ENCODE measurements at places on chromosomes 11 and 22.
A peak's percentile ranks its signal among the peaks of the same experiment; 100 is the strongest.

- DNase-seq: no peak
These were observed 64.9 kb downstream of the SVIP start for GRCh38 chr11:22764735-22765134.

DNA sequence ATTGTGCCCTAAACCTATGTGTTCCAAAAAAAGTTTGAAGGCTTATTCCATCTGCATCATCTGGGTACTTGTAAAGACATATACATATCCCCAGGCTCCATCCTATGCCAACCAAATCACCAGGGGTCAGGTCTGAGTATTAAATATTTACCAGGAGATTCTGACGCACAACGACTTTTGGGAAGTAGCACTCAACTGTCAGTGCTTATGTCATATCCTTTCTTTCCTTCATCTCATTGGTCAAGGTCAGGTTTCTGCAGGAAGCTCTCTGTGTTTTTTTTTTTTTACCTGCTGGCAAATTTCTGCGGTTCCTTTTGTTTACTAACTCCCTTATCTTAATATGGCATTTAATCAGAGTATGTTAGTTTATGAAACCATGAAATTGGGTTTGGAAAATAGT is 22.5 kb upstream of the CYP2R1 start:
- no peak for DNase-seq

DNA sequence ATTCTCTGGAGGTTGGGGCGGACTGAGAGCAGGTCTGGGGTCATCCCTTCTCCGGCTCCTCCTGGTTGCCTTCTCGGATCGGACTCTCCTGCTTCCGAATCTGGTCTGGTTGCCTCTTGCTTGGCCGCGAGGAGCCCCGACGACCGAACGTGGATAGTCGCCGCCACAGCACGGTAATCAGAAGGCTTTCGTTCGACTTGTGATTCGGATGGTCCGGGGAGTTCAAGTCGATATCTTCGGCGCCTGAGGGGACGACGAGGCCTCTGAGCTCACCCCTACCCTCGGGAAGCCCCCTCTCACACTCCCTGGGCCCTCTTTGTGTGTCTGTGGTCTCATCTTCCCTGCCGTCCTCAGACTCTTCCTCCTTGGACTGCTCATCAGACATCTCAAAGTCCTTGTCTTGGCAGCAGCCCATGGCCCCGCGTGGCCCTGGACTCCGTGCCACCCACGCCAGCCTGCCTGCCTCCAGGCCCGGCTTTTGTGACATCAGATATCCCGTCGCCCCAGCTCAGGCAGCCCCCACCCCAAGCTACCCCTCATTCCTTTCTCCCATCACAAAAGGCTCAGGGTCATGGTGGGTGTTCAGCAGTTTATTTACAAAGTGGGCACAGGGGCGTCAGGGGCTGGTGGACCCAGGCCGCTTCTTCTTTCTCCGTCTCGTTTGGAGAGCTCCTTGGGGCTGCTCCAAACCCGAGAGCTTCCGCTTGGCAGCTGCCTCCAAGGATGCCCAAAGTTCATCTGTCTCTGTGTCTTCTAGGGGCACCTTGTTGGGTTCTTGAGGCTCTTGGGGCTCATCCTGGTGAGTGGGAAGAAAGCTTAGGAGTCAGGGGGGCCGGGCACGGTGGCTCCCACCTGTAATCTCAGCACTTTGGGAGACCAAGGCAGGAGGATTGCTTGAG is at the start of gene TEX54:
TEX54 (minus strand) TSS at position 506 of the 899 bp plus-strand sequence.
- DNase-seq: no peak

- DNase-seq: no peak
These were observed 361.8 kb downstream of the TENM4 start for GRCh38 chr11:79078999-79079398.

GRCh38 chr11:63681321-63682065 is at the start of gene RTN3:
Gene RTN3 (plus strand): TSS chr11:63681500. CDS start chr11:63681637, 137 bp downstream.
- peak; percentile 99 for DNase-seq

- DNase-seq: no peak
These were observed 12.9 kb downstream of the STARD10 start for GRCh38 chr11:72781063-72781312.
